ENCODE measurements at places on chromosomes 11 and 22. TPM values are rescaled to one million over a fixed set of nuclear protein-coding genes. Genes with fewer than 3 reads are reported as not detected.

Gene OR5AN1
- polyA plus RNA-seq = not detected

Gene KCNK7
- 0.68 TPM for polyA plus RNA-seq

Gene YPEL4
- polyA plus RNA-seq = 25.0 TPM

Gene MPPED1
- 12.8 TPM for polyA plus RNA-seq

Gene MRGPRX4
- polyA plus RNA-seq = not detected

Gene OR8G1
- not detected for polyA plus RNA-seq

Gene PRR14L
- polyA plus RNA-seq = 9.3 TPM

Gene MOV10L1
- 0.58 TPM for polyA plus RNA-seq

Gene TNNT3
- polyA plus RNA-seq = 0.58 TPM

Gene PHF21A
- polyA plus RNA-seq = 23.7 TPM

Gene SLC1A2
- 108 TPM for polyA plus RNA-seq

Gene PRRG4
- polyA plus RNA-seq = 0.90 TPM

Gene HIRA
- polyA plus RNA-seq = 25.7 TPM

Gene APOBEC3C
- 6.7 TPM for polyA plus RNA-seq

Gene TTC28
- polyA plus RNA-seq = 8.2 TPM

DNA sequence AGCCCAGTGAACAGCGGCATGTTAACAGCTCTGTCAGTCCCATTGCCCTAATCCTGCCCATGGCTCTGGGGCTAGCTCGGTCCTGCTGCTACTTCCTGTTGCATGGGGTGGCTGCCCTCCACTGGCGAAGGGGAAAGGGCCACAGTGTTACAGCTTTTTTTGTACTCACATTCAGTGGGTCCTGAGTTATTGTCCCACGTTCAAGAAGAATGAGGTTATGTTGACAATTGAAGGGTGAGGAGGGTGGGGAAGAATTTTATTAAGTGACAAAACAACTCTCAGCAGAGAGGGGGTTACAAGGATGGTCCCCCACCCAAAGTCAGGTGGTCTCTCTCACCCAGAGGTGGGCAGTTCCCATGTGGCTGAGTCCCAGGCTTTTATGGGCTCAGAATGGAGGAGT is 17.7 kb upstream of the MS4A7 start:
- no peak for DNase-seq

- peak; percentile 83 for DNase-seq
Observed at GRCh38 chr11:43130616-43131015, 181.2 kb upstream of the API5 start.

GRCh38 chr11:132535830-132536229 is 996.5 kb downstream of the OPCML start:
- DNase-seq = no peak

GRCh38 chr11:61129639-61130523 is 27.6 kb downstream of the CD5 start:
- peak; percentile 87 for DNase-seq

DNA sequence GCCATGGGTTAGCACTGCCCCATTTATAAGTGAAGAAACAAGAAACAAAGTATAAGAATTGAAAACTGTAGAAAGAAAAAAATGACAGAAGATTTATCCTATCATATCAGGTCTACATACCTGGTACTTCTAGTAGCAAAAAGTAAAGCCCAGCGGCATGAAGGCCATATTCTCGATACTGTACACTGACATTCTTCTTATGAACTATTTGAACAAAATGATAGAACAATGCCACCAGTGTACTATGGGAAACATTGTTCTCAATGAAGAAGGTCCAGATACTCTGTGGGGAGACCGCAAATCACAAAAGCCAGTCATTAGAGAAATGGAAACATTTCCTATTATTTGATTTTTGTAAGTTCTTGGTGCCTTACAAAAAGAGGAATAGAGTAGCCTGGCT is 7.0 kb downstream of the NCAPD3 start:
- DNase-seq = no peak

DNA sequence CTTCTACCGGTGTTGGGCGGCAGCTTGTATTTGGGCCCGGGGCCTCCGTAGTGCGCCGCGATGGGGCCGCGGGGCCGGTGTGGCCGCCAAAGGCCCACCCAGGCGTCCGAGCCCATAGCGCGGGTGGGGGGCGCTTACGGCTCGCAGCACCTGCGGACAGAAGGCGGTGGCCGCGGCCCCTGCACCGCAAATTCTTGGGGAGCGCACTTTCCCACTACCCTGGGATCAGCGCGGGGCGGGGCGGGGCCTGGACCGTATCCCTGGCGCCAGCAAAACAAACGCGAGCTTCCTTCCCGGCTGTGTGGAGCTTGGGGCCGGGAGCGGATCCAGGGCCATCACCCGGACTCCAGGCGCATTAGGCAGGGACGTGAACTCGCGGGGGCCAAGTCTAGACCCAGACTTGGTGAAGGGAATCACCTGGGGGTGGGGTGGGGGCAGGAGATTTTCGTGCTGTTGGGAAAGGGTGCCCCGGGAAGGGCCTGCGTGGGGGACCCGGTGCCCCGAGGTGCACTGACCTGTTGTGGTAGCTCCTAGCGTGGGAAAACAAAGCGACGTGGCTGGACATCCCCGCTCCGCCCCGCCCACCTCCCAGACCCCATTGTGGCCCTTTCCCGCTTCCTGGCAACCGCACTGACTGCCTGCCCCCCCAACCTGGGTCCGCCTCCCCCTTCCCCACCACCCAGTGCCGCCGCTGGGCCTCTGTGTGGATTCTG is 2.3 kb upstream of the TYMP start:
- no peak for DNase-seq

- no peak for DNase-seq
Observed at GRCh38 chr11:81979448-81979847, 754.2 kb downstream of the FAM181B start.

GRCh38 chr11:69996451-69996850 is 81.7 kb upstream of the ANO1 start:
- DNase-seq = no peak

- DNase-seq = no peak
Observed at GRCh38 chr11:26937386-26937785, 56.5 kb upstream of the FIBIN start.

GRCh38 chr11:76654980-76655379 is 15.6 kb downstream of the LRRC32 start:
- no peak for DNase-seq

DNA sequence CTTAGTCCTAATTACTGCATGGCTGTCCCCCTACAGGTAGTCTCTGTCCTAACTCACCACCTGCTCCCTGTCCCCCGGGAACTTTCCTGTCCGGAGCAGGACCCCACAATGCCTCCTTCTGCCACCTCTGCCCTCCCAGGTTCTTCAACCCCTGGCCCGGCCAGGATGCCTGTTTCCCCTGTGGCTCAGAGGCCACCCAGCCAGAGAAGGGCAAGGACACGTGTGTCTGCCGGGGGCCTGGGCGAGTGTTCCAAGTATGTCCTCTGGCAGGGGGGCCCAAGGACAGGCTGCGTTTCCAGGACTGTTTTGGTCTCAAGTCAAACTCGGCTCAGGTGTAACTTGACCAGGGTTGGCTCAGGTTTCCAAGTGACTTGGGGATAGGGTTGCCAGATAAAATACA is 63.8 kb downstream of the BTG4 start:
- no peak for DNase-seq

DNA sequence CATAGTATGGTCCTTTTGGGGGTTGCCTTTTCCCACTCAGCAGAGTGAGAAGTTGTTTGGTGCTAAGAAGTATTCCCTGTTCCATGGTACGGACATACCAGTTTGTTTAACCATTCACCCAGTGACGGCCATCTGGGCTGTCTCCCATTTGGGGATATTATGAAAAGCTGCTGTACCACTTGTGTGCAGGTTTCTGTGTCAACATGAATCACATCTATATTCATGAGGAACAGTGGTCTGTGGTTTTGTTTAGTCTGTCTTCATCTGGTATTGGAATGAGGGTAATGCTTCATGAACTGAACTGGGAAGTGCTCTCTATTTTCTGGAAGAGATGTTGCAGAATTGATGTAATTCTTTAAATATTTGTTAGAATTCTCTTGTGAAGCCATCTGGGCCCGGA is 89.5 kb downstream of the TRMU start:
- DNase-seq = no peak

GRCh38 chr11:111372538-111372937 is 6.5 kb downstream of the POU2AF1 start:
- no peak for DNase-seq

GRCh38 chr11:66728693-66729385 is at the start of gene SPTBN2:
SPTBN2 (minus strand) TSS chr11:66729216; CDS start chr11:66721240, 7,976 bp downstream.
- peak; percentile 73 for DNase-seq

DNA sequence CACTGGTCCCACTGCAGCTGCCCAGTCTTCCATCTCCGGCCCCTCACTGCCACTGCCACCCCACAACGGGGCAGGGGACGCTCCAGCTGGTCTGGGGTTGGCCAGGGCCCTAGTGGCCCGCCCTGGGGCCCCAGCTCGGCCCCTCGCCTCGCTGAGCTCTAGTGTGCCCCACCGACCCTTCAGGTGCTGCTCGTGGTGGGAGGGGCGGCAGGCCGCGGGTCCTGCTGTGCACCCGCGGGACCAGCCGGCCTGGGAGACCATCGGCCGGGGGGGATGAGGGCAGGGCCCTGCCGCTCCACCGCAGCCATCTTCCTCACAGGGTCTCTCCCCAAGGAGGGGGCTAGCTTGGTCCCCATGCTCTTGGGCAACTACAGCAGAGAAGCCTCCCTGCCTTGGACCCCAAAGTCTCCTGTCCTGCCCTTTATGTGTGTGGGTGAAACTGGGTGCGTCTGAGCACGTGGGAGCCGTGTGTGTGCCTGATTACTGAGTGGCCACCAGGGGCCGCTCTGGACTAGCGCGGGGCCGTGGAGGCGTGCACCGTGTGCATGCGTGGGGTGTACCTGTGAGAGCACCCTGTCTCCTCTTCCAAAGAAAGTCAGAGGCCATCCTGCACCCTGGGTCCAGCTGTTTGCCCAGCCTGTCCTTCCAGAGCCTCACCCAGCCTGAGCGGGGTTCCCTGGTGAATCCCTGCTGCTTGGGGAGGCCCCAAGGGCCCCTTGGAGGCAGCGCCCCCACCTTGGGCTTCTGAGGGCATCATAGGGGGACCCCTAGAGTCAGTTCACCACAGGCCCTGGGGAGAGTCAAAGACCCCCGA is 6.0 kb upstream of the ACR start:
- no peak for DNase-seq
